ENCODE measurements at places on chromosomes 11 and 22.

GRCh38 chr11:15286465-15286864, 171.7 kb downstream of the INSC start:
- no peak for DNase-seq
- no peaks in the 10 kb centered on the region for H3K36me3 ChIP-seq
- H3K27ac ChIP-seq: no peak overlapping the region
- H3K4me3 ChIP-seq: no peak overlapping the region
- no peaks in the 10 kb centered on the region for H3K27me3 ChIP-seq
- no peaks in the 10 kb centered on the region for H3K4me1 ChIP-seq

- no peak overlapping the region for H3K4me3 ChIP-seq
- H3K27ac ChIP-seq: no peak overlapping the region
- H3K4me1 ChIP-seq: no peaks in the 10 kb centered on the region
- no peaks in the 10 kb centered on the region for H3K36me3 ChIP-seq
Measured at GRCh38 chr11:122189229-122189628, 73.2 kb upstream of the BLID start.

- H3K36me3 ChIP-seq: no peaks in the 10 kb centered on the region
- no peak overlapping the region for H3K27ac ChIP-seq
- no peak for DNase-seq
- no peaks in the 10 kb centered on the region for H3K27me3 ChIP-seq
Measured at GRCh38 chr11:27280140-27280539, 82.9 kb downstream of the CCDC34 start.

DNA sequence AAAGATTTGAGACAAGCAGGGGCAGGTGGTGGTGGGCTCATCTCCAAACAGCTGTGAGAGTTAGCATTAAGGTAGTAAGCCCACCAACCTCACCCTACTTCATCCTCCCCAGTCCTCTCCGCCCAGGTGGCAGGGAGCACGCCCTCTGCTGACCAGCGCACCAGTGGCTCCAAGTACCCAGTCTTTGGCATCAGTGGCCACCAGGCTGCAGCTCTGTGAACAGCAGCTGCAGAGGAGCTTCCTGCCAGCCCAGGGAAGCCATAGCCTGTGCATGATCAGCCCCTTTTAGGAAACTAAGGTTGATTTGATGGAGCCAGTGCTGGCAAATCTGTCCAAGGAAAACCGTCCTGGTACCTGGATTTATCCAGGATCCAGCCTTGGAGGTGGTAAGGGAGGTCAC, 21.7 kb downstream of the CAVIN3 start:
- no peak overlapping the region for H3K4me3 ChIP-seq
- H3K27me3 ChIP-seq: no peaks in the 10 kb centered on the region
- no peaks in the 10 kb centered on the region for H3K4me1 ChIP-seq
- peak; percentile 23 for DNase-seq

DNA sequence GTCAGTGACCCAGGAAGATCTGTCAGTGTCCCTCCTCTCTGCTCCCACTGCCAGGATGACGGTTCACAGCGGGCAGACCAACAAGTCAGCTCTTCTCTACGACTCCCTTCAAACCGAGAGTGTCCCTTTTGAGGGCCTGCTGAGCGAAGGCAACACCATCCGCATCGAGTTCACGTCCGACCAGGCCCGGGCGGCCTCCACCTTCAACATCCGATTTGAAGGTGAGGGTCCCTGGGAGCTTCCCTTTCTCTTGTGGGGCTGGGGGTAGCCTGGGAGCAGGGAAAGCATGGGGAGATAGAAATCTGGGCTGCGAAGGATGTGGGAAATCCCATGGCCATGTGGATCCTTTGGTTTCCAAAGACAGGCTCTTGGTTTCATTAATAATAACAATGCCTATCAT, 118.4 kb upstream of the ASPHD2 start:
- no peak overlapping the region for H3K27ac ChIP-seq
- no peaks in the 10 kb centered on the region for H3K36me3 ChIP-seq
- no peak for DNase-seq
- H3K27me3 ChIP-seq: no peaks in the 10 kb centered on the region
- no peaks in the 10 kb centered on the region for H3K4me1 ChIP-seq

DNA sequence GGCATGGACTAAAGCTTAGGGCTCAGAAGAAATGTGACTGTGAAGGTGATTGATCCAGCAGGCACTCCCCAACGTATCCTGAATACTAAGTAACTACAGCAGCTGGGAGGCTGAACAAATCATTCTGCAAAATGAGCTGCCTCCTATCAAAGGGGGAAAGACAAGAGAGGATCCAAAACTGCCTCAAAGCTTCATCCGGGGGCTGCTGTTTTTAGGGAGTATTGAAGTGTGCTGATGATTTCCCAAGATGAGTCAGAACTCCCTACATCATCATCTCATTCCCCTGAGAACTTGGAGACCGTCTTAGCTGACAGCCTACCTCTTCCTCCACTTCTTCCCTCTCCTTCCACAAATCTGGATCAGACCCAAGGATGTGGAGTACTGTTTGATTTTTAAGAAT, 108.4 kb upstream of the GRAMD1B start:
- no peak for DNase-seq
- H3K27me3 ChIP-seq: no peaks in the 10 kb centered on the region
- no peaks in the 10 kb centered on the region for H3K4me1 ChIP-seq
- no peak overlapping the region for H3K4me3 ChIP-seq
- H3K36me3 ChIP-seq: no peaks in the 10 kb centered on the region
- no peak overlapping the region for H3K27ac ChIP-seq

DNA sequence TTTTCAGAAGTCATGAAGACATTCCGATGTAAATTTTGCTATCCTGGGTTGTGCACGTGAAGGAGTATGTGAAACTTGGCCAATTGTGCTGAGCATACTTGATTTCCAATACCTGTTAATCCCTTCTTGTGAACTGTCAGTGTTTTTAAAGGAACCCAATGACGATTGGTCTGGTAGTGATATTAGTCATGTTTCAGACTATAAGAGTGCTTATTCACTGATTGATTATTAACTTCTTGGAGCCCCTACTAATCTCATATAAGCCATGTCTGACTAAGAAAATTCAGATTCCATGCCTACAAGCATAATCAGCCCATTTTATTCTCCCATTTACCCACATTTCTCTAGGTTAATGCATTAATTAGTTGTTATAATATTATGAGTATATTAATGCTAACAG, 330.8 kb upstream of the MTNR1B start:
- H3K36me3 ChIP-seq: no peaks in the 10 kb centered on the region
- no peak for DNase-seq
- no peak overlapping the region for H3K27ac ChIP-seq
- no peaks in the 10 kb centered on the region for H3K4me1 ChIP-seq

DNA sequence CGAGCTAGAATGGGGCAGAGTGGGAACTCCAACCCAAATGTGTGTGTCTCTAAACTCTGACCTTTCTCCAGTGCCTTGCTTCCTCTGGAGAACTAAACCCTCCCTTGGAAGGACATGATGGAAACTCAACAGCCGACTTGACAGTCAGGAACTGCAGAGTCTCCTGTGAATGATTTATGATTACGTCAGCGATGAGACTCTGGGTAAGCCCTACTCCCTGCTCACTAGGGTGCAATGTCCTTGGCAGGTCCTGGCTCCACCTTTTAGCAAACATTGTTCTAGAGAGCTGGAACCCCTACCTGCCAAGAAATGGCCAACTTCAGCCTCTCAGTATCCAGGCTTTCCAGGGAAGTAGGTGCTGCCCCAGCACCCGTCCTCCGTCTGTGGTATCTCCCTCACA, 96.1 kb upstream of the CD82 start:
- H3K27ac ChIP-seq: no peak overlapping the region
- no peak overlapping the region for H3K4me3 ChIP-seq
- no peak for DNase-seq
- H3K27me3 ChIP-seq: no peaks in the 10 kb centered on the region
- H3K36me3 ChIP-seq: no peaks in the 10 kb centered on the region

GRCh38 chr22:30892731-30893221, 75.8 kb downstream of the MORC2 start:
- H3K27ac ChIP-seq: no peak overlapping the region
- no peaks in the 10 kb centered on the region for H3K27me3 ChIP-seq
- H3K4me3 ChIP-seq: no peak overlapping the region
- peaks cover 3% of the 10 kb centered on the region for H3K36me3 ChIP-seq
- DNase-seq: no peak

GRCh38 chr22:38569181-38569971, 607 bp downstream of the DMC1 start:
- H3K4me3 ChIP-seq: peak overlapping the region; percentile 60
- peaks cover 14% of the 10 kb centered on the region for H3K4me1 ChIP-seq
- no peak overlapping the region for H3K27ac ChIP-seq
- H3K27me3 ChIP-seq: no peaks in the 10 kb centered on the region

DNA sequence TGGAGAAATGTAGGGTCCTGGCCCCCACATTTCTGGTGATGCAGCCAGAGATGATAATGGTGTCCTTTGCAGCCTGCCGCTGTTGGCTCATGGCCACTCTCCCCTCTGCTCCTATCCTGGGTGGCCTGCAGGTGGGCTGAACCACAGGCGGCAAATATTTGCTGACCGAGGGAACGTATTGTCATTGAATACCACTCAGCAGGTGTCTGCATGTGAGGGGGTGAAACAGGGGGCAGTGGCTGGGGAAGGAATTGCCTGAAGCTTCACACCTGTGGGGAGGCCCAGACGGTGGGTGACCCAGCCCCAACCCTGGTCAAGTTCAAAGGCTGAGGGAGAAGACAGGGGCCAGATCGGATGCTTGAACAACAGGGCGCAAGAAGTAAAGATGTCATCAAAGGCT, 73.3 kb upstream of the WNT11 start:
- no peak overlapping the region for H3K4me3 ChIP-seq
- DNase-seq: no peak
- H3K36me3 ChIP-seq: no peaks in the 10 kb centered on the region
- H3K27me3 ChIP-seq: no peaks in the 10 kb centered on the region
- H3K4me1 ChIP-seq: no peaks in the 10 kb centered on the region
- no peak overlapping the region for H3K27ac ChIP-seq

- no peaks in the 10 kb centered on the region for H3K4me1 ChIP-seq
- DNase-seq: no peak
- H3K36me3 ChIP-seq: no peaks in the 10 kb centered on the region
- H3K27me3 ChIP-seq: no peaks in the 10 kb centered on the region
- no peak overlapping the region for H3K4me3 ChIP-seq
Measured at GRCh38 chr22:36102995-36103394, 57.6 kb downstream of the APOL3 start.
